ENCODE measurements at places on chromosomes 2 and 18. TPM values are rescaled to one million over a fixed set of nuclear protein-coding genes. Genes with fewer than 3 reads are reported as not detected.

The KLHL14 gene
- 1.5 TPM for total RNA-seq

The FZD7 gene
- total RNA-seq, result 69.5 TPM

The SP140 gene
- 1.8 TPM for total RNA-seq

The OTOS gene
- total RNA-seq, result not detected

The ASB18 gene
- not detected for total RNA-seq

The SCN3A gene
- 6.1 TPM for total RNA-seq

The G6PC2 gene
- not detected for total RNA-seq

The MYL1 gene
- 202 TPM for total RNA-seq

The GAREM2 gene
- total RNA-seq, result 2.0 TPM

- no peak for DNase-seq
Observed at GRCh38 chr2:234983011-234983726, 31.4 kb downstream of the SH3BP4 start.

DNA sequence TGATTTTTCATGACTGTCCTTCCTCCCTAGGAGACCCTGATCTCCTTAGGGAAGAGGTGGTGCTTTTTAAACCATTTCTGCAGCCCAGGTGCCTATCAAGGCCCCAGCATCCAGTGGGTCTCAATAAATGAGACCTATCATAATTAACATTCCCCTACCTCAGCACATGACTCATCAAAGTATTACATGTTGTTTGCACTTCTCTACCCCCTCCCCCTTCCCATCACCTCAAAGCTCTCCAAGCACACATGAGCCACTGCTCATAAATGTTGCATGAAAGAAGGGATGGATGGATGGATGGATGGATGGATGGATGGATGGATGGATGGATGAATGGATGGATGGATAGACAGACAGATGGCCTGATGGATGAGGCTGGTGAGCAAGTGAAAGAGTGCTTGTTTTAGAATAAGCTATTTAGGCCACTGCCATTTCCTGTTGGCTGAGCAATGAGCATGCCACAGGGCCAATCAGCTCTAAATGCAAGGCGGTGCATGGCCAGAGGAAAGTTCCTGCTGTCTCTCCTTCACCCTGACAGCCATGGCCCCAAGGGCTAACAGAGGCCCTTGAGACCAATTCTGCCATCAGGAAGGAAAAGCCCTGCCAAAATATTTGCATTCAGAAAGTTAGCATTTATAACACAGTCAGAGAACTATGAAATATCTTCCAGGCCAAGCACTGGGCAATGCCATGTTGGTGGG lies 20.9 kb upstream of the STEAP3 start:
- no peak for DNase-seq

GRCh38 chr2:67246791-67247190 lies 150.3 kb upstream of the ETAA1 start:
- no peak for DNase-seq

DNA sequence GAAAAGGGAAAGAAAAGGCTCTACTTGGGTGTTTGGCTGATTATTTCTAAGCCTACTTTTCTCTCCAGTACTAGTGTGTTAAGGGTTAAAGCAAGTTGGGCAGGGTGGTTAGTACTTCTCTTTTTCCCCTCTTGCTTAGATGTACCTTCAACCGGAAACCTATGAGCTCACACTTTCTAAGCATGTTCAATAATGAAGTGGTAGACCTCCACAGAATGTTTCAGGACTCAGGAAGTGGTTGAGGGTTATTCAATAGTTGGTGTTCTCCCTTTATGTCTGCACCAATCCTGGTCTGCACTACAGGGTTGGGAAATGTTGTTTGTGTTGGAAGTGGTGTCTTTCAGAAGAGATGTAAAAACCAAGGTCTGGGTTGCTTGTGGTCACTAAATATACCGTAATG lies 137.1 kb downstream of the ZEB2 start:
- DNase-seq, result no peak

DNA sequence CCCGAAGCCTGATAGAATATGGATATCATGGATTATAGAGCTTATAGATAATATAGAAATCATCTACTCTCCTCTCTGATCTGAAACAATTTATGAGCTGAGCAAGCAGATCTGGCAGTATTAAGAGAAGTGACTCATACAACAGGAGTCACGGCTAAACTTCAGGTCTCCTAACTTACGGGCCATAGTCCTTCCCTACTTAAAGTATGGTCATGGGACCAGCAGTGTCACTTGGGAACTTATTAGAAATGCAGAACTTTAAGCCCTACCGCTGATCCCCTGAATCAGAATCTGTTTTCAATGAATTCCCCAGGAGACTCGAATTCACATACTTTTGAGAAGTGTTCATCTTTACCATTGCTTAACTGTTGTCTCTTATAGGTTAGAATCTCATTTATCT lies 195.7 kb upstream of the FANCL start:
- no peak for DNase-seq

- no peak for DNase-seq
Observed at GRCh38 chr2:181172676-181173075, 192.3 kb downstream of the UBE2E3 start.

- no peak for DNase-seq
Observed at GRCh38 chr18:46559946-46560670, 96.9 kb downstream of the LOXHD1 start.

DNA sequence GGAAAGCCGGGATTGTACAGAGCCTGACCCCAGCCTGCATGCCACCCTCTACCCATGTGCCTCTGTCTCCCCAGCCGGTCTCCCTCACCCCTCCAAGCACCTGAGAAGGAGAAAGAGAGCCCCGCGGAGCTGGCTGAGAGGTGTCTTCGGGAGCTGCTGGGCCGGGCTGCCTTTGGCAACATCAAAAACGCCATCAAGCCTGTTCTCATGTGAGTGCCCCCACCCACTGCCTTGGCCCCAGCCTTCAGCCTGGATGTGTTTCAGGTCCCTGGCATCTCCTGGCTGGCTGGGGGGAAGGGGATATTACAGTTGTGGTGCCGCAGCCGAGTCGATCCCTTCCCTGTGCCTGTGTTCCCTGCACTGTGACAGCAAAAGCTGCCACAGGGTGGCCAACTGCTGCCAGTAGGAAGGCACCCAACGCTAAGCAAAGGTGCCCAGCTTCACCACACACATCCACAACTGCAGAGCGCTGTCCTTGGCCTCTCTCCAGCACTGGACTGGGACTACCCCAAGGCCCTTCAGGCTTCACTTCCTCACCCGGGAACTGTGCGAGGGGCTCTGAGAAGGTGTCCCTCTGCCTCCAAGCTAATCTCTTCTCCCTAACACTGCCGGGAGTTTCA lies 38.4 kb downstream of the POMC start:
- no peak for DNase-seq

DNA sequence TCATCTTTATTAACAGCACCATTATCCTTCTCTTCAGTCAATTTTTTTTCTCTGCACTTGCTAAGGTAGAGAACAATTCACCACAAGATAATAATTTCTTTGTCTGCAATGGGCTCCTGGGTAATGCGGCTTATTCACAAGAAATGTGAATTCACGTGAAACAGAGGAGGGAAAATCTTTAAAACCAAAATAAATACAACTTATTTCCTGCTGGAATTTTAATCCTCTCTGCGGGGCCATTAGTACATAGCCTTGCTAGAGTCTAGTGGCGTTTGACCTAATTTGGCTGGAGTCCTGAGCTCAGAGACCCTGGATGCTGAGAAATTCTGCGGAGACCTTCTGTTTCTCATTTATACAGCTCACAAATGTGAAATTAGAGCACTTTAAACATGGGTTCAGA lies 319.3 kb upstream of the MMADHC start:
- no peak for DNase-seq

GRCh38 chr2:178426388-178426787 lies 24.6 kb downstream of the PRKRA start:
- no peak for DNase-seq

DNA sequence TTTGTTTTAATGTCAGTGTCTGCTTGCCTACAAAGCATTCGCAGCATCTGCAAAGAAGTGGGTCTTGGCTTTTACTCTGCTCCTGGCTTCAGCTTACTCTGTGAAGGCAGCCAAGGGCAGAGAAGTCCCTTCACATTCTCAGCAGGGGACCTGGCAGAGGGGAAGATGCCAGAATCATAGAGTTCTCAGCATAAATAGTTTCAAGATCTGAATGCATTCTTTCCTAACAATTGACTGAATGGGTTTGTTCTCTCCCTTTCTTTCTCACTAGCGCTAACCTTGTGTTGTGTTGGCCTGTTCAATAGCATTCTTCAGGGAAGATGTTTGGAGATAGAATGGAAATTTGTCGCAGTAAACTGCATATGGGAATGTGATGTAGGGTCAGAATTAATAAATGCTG lies 106.9 kb downstream of the FARSB start:
- DNase-seq, result no peak

GRCh38 chr2:113216321-113216720 lies 42.5 kb downstream of the PSD4 start:
- DNase-seq, result no peak

DNA sequence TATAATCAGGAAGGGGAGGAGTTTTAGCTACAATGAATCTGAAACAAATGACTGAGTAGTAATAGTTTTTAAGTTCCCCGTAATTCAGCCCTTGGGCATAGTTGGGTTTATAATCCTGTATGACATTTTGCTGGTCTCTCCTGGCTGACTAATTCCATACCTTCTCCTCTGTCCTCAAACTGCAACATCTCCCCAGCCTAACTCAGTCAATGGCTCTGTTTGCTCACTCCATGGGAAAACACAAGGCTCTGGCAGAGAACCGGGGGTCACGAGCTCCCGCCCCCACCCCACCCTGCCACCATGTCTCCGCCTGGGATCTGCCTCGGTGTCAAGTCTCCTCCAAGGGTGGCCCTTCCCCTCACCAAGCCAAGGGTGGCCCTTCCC lies 168.6 kb downstream of the HDAC4 start:
- DNase-seq, result no peak

- no peak for DNase-seq
Observed at GRCh38 chr2:120465012-120465700, 119.2 kb downstream of the INHBB start.

DNA sequence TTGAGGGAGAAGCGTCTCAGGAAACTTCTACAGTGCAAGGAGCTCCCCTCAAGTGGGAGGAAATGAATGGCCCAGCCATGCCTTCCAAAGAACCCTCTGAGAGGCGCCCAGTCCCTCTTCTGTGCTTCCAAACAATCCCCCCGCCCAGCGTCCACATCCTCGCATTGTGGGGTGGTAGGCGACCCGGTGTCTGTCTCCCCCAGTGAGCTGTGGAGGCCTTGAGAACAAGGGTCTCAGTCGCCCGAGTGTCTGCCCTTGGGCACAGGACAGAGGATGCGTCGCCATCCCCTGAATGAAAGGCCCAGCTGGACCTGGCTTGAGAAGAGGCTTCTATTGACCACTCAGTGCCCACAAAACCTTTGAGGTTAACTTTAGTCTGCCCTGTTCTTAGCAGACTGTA lies 29.7 kb downstream of the INPP5D start:
- DNase-seq, result no peak

DNA sequence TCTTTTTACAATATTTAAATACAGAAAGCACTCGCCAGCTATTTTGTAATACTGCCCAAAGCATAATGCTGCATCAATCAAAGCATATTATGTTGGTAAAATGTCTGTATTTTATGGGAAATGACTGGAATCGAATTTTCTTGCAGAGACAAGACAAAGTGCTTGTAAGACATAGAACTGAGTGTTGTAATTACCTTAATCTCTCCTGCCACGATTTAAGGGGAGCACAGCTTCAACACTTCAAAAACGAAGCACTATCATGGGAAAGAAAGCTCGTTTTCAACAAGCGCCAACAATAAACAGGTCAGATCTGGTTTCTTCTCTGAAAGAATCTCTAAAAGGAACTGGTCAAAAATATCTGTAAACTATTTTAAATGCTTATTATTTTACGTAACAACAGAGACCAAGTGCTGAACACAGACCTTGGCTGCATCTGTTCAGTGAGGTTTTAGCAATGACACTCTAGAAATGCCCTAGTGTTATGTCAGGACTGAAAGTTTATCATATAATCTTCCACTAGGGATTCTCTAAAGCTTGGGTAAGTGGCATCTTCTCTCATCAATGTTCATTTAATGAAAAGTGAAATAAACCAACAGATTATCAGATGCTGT lies 19.0 kb downstream of the RND3 start:
- no peak for DNase-seq

DNA sequence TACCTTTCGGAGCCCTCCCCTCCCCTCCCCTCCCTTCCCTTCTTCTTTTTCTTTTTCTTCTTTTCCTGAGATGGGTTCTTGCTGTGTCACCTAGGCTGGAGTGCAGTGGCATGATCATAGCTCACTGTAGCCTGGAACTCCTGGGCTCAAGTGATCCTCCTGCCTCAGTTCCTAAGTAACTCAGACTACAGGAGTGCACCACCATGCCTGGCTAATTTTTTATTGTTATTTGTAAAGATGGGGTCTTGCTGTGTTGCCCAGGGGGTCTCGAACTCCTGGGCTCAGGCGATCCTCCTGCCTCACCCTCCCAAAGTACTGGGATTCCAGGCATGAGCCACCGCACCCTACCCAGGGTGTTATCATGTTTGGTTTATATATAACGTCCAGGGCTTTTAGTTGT lies 66.7 kb downstream of the ASB1 start:
- DNase-seq, result no peak

Data from urinary bladder (tissue), 4 donors.